Activated CD4-positive, alpha-beta memory T cell treated with anti-CD3 and anti-CD28 coated beads, Interleukin-2, amount 10 ng/mL, durations not matched to agents 7 days and 5 days (primary cell): ENCODE measurements at places on chromosomes 5 and 9.
A peak's percentile ranks its signal among the peaks of the same experiment; 100 is the strongest.

DNA sequence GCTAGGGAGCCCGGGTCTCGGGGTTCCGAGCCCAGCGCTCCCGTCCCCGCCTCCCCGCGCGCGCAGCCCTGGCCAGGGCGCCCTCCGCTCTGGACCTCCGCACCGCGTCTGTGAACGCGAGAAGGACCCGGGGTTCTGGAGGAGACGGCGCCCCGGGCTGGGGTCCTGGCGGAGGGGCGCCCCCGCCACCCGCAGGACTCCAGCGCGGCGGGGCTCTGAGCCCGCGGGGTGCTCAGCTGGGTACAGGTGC lies 431 bp downstream of the TMOD1 start:
- DNase-seq, result no peak

- no peak for DNase-seq
Measured at GRCh38 chr5:150055326-150056074, 30.9 kb downstream of the CSF1R start.

DNA sequence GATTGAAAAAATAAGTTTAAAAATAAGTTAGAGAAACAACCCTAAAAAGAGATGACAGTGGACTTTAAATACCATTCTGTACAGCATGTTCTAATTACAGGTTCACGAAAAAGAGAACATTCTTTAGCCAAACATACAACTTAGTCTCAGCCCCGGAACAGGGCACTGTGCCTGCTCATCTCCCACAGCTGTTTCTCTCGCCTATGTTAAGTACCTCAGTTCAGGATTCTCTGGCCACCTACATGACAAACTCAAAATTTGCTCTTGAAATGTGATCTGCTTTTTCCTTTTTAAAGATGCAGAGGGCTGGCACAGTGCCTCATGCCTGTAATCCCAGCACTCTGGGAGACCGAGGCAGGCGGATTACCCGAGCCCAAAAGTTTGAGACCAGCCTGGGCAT lies 52.3 kb downstream of the MYO10 start:
- DNase-seq, result no peak

GRCh38 chr9:134156564-134157377 lies 7.6 kb downstream of the RNU6ATAC start:
- no peak for DNase-seq

GRCh38 chr5:172149073-172149472 lies 39.0 kb downstream of the STK10 start:
- DNase-seq, result no peak

DNA sequence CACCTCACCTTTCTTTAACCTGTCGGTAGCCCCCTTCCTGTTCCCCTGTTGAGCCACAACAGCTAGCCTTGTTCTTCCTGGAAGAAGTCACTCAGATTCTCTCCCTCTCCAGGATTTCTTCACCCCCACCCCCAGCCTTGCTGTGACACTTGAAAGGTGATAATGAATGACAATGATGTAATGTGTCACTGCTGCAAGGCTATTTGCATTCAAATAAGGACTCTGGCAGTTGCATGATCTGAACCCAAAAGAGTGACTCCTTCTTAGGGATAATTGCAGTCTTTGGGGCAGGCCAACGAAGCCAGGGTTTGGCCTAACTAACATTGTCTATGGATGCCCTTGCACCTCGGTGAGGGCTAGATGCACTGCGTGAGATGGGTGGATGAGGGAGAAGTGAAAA lies 154.4 kb upstream of the CLINT1 start:
- no peak for DNase-seq

- DNase-seq, result no peak
Measured at GRCh38 chr5:172616730-172617129, 24.3 kb upstream of the NEURL1B start.

DNA sequence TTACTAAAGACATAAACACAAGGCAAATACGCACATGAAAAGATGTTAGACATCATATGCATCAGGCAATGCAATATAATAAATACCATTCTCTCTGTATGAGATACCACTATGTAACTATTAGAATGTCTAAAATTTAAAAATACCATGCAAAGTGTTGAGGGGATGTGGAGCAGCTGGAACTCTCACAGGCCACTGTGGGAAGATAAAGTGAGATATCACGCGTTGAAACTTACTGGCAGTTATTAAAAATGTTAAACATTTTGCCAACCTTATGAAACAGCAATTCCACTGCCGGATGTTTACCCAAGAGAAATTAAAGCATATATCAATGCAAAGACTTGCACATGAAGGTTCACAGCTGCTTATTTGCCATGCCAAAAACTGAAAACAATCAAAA lies 556.7 kb downstream of the LRRC70 start:
- no peak for DNase-seq

GRCh38 chr9:105861972-105862371 lies 167.6 kb downstream of the TMEM38B start:
- DNase-seq, result no peak

- DNase-seq, result no peak
Measured at GRCh38 chr9:7147121-7148090, 389.6 kb downstream of the KDM4C start.

GRCh38 chr5:142823126-142823525 lies 52.9 kb downstream of the ARHGAP26 start:
- DNase-seq, result no peak

DNA sequence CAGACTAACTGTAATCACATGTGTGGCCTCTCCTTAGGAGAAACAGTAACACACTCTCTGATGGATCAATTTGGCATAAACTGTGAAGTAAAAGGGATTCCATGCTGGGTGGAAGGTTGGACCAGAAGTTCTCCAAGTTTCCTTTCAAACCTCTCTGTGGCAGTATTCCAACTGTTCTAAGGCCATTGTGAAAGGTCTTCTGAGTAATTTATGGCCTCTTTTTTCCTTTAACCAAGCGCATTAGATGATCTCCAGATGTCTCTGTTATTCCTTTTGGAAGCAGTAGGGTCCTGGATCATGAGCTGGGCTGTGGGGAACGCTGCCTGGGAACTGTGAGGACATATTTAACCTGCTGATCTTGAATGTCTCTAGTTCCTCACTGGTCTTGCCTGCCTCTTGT lies 80.6 kb upstream of the IL6ST start:
- no peak for DNase-seq

DNA sequence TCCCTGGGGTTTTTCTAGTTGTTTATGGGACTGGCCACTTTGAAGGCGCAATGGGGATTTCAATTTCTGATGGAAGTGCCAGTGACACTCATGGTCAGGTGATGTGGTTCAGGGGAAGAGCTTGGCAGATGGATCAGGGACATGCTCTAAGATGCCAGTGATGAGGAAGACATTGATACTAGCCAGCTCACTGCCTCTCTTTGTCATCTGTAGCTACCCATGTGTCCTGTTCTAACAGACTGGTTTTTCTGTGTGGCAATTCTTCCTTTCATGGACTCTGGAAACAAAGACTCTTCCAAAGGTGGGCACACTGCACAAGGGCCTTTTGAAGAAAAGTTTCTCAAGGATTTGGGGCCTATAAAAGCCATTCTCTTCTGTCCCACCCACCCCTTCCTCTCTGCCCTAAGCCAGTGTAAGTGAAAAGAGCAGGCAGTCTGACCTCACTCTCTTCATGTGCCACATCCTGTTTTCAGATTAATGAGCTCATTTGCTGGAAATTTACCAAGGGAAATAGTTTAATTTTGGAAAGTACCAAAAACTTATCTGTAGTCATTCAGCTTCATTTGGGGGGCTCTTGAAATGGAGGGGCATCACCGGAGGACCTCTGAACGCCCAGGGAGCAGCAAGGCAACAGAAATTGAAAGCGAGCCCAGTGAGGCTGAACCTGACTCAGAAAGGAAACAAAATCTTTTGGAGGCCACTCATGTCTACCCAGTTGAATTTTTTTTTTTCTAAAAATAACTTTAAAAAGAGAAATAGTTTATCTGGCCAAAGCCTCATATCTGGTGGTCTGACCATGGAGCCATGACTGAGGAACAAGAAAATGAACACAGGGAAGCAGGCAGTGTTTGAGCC lies 4.9 kb upstream of the TRAF1 start:
- DNase-seq, result peak; percentile 63

DNA sequence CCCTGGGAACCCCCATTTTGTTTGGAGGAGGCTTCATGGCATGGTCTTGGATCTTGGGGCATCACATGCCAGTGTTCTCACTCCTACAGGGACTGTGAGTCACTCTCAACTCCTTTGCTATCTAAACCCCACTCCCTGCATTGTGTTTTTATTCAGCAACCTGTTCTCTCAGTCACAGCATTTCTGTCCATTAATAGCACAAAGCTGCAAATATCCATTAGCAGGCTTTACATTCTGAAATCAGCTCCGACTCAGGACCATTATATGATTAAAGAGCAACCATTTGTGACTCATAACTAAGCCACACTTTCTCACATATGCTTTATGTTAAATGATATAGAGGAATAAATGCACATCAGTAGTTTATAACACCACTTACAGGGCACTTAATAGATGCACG lies 462.1 kb upstream of the BRINP1 start:
- no peak for DNase-seq

DNA sequence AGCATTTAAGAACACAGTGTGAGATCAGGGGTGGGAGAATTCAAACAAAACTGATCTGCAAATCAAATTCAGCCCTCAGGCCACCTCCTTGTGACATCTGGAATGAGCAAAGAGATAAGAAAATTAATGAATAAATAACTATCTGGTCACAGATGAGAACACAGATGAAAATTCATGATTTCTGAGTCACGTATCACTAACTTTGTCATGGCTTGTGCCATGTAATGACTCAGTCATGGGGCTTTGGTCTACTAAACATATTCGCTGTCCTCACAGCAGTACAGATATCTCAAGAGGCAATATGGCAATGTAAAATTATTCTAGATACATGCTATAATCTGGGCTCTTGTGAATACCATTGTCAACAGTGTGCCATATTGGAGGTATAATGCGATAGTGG lies 274.4 kb downstream of the MAN2A1 start:
- no peak for DNase-seq

- DNase-seq, result no peak
Measured at GRCh38 chr5:17234374-17234773, 16.9 kb downstream of the BASP1 start.

DNA sequence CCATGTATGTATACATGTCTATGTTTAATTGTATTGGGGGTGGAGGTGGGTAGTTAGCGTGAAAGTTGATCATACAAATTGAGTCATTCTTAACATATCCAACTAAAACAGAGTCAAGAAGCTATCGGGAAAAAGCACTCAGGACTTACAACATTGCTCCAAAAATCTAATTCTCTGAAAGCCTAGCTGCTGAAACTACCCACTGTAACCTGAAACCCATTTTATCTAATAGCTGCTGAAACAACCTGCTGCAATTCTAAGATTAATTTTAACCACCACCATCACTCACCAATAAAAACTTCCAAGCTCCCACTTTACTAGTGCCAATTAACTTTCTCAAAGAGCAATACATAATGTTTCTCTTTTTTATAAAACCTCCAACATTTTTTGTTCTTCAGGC lies 32.2 kb downstream of the KCNV2 start:
- no peak for DNase-seq

DNA sequence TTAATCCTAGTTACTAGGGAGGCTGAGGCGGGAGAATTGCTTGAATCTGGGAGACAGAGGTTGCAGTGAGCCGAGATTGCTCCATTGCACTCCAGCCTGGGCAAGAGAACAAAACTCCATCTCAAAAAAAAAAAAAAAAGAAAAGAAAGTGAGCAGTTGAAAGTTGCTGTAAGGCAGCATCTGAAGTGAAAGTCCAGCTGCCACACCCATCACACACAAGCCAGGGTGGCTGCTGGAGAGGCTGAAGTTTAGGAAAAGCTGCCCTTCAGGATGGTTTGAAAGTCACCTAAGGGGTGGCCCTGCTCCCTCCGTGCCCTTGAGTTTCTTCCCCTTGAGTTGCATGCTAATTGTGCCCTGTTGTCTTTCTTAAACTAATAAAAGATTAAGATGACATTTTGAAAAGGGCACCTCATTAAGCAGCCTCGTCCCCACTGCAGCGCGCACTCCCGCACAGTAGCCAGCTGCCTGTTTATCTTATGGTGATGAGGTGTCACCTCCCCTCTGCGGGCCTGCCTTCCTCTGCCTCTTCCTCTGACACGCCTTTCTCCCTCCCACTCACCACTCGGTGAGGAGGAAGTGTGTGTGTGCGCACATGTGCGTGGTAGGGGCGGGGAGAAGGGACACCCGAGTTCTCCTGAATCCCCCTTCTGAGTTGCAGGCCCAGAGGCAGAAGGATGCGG lies 104.2 kb upstream of the PANK3 start:
- peak; percentile 26 for DNase-seq

DNA sequence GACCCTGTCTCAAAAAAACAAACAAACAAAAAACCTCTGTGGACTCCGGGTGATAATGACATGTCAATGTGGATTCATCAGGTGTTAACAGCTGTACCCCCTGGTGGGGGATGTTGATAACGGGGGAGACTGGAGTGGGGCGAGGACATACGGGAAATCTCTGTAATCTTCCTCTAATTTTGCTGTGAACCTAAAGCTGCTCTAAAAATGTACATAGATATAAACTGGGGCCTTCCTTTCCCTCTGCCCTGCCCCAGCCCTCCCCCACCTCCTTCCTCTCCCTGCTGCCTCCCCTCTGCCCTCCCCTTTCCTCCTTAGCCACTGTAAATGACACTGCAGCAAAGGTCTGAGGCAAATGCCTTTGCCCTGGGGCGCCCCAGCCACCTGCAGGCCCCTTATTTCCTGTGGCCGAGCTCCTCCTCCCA lies 1.4 kb upstream of the CEL start:
- DNase-seq, result no peak

GRCh38 chr5:107878661-107879060 lies 207.9 kb upstream of the EFNA5 start:
- no peak for DNase-seq

DNA sequence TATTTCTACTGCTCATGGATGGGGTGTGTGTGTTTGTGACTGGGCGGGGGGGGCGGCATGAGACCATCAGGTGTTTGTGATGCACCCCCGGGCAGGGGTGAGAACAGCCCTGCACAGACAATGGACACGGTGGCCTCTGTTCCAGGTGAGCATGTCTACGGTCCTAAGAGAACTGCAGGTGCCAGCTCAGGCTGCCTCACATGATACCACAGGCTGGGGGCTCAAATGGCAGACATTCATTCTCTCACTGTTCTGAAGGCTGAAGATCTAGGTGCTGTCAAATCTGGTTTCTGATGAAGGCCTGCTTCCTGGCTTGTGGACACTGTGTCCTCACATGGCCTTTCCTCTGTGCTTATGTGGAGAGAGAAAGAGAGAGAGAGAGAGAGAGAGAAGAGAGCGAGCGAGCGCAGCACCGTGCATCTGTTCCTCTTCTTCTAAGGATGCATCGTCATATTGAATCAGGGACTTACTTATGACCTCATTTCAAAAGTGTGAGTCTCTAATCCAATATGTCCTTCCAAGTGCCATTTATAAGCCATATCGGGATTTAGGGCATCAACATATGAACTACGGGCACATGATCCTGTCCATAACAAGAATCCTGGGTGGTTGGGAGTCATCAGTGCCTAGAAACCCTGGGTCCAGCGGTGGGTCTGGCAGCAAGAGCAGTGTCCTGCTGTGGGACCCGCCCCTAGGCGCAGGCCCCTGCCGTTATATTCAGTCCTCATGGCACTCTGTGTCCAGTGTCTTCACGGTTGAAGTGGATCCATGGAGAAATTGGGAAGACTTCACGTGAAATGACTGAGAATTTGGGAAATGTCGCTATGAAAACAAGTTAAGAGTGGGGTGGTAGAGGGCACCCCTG lies 42.5 kb downstream of the NXNL2 start:
- no peak for DNase-seq
